HT-29 (cell line): ENCODE measurements at places on chromosomes 4 and X.
A peak's percentile ranks its signal among the peaks of the same experiment; 100 is the strongest.

- DNase-seq = peak; percentile 39
Measured at GRCh38 chr4:67700116-67700737, 728 bp downstream of the UBA6 start.

DNA sequence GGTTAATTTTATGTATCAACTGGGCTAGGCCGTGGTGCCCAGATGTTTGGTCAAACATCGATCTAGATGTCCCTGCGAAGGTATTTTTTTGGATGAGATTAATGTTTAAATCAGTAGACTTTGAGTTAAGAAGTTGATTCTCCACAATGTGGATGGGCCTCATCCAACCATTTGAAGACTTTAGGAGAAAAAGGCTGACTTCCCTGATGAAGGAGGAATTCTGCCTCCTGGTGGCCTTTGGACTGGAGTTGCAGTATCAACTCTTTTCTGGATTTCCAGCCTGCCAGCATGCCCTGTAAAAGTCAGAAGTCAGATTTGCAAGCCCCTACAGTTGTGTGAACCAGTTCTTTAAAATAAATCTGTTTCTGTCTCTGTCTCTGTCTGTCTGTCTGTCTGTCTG, 91.4 kb downstream of the STK32B start:
- peak; percentile 24 for DNase-seq

DNA sequence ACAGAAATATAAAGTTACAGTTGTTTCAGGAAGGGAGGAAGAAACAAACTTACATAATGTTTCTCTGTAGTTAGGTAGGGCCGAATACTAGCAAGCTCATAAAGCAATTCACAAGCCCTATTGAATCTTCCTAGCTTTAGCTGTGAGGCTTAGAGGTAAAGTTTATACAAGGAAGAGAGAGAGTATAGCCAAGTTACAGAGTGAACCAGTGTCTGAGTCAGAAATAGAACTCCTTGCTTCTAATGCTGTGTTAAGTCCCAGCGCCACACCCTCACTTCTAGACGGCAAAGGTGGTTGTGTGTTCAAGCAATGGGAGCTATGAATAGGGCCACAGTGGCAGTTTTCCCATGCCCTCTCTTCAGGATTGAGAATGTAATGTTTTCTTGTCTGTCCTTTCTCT, 6.1 kb downstream of the LPAR4 start:
- no peak for DNase-seq

DNA sequence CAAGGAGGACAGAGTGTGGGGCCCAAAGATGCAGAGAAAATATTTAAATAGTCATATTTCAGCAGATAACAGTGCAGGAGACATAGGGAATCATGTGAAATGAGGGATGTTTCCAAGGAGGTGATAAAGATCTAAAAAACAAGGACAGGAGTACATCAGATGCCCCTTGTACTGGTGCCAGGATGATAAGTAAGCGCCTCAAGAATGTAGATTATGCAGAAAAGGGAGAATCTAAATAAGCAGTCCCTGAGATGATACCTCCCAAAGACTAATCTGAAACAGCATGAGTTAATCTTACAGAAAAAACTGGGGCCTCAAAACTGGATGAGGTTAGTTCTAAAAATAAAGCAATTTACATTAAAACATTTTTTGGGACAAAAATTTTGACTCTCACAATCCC, 136.1 kb upstream of the WDFY3 start:
- no peak for DNase-seq

DNA sequence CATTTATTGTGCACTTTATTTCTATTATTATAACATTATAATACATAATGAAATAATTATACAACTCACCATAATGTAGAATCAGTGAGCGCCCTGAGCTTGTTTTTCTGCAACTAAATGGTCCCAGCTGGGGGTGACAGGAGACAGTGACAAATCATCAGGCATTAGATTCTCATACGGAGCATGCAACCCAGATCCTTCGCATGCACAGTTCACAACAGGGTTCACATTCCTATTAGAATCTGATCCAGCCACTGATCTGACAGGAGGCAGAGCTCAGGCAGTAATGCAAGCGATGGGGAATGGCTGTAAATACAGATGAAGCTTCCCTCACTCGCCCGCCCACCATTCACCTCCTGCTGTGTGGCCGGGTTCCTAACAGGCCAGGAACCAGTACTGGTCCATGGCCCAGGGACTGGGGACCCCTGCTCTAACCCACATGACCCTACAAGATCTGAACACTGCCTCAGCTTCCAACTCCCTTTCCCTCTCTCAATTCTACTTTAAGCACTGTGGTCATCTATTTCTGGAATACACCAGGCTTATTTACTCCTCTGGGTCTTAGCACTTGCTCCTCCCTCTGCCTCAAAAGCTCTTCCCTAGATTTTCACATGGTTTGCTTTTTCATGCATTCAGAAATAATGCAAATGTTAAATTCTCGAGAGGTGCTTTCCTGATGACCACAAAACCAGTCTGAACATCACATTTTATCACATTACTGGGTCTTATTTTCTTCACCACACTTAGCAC, 166.8 kb upstream of the HCCS start:
- no peak for DNase-seq

GRCh38 chr4:4334798-4335520, 44.9 kb downstream of the ZBTB49 start:
- DNase-seq = peak; percentile 84
